ENCODE measurements at places on chromosomes 16 and 17. TPM values are rescaled to one million over a fixed set of nuclear protein-coding genes. Genes with fewer than 3 reads are reported as not detected.

GRCh38 chr17:32755045-32755805, 121.7 kb downstream of the MYO1D start:
- DNase-seq = peak; percentile 64

DNA sequence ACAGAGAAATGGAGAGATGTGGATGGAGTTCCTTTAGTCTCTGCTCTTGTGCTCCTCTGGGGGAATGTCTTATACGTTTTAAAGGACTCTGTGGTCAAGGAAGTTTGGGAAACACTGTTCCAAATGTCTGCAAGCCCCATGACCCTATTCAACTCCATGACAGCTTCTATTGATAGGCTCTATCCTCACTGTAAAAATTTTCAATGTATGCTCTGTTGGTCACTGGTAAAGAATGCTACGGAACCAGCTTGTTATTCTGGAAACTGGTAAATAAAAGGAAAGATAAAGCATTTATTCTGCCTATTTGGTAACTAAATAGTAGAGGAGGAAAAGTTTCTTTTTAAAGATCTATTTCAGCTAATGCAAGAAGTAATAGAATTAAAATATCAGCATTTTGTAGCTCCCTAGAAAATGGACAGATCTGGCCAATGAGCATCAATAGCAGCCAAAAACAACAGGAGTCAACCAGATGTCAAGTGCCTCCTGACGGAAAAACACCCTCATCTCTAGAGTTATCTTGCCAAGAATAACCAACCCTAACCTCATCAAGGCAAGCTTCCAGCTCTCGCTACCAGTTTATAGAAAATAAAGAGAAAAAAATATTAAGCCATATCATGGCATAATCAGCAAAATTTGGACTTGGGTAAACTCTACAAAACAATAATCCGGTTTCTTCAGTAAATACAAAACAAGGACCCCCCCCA, 16.1 kb downstream of the GDE1 start:
- no peak for DNase-seq

GRCh38 chr16:50745940-50746339, 4.1 kb downstream of the CYLD start:
- DNase-seq = no peak

DNA sequence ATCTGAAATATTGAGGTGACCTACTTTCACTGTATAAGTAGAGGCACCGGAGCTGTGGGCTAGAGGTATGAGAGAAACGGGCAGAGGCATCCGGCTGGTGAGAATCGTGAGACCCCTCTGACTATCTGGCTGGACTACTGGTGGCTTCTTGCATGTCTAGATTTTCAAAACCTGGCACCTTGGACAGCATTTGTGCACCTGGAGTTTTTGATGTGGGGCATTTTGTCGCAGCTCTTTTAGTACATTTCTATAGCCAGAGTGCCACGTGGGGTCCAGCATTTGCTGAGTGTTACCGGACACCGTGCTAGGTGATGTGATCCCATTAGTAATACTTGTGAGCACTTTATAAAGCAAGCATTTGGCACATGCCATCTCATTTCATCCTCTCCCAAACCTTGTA, 32.6 kb upstream of the SHISA9 start:
- DNase-seq = no peak

- DNase-seq = no peak
Measured at GRCh38 chr17:35448899-35449227, 297 bp upstream of the SLFN13 start.

DNA sequence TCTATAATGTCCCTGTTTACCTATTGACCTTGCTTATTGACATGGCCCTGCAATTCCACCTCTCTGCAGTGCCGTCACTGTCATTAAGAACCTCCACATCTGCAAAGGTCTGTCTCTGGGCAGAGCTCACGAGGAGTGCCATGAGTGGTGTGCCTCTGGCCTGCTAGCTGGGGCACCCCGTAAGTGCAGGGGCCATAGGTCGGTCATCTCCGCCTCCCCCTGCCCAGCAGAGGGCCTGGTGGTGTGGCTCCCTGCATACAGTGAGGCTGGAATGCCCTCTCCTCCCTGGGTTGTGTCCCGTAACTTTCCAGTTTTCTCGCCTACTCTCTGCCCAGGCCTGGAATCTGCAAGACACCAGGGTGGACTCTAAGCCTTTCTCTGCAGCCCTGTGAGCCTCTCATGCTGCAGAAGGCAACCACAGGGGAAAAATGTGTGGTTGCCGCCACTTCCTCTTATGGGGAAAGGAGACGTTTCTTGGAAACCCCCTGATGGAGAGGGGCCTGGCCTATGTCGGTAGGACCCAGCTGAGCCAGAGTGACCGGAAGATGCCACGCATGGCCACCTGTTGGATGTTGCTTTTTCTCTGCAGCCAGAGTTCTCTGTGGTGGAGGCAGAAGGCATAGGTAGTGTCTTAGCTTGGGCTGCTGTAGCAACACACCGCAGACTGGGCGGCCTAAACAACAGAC, 2.7 kb upstream of the SNX20 start:
- peak; percentile 33 for DNase-seq

MARCHF10 gene
- not detected for total RNA-seq

KRTAP2-1 gene
- total RNA-seq = not detected

Data from CD4-positive, CD25-positive, alpha-beta regulatory T cell (primary cell).